RPMI7951 (cell line): ENCODE measurements at places on chromosomes 3 and 15. TPM values are rescaled to one million over a fixed set of nuclear protein-coding genes. Genes with fewer than 3 reads are reported as not detected.

The SCAANT1 gene
- not detected in 2 replicates for total RNA-seq

The CRBN gene
- total RNA-seq: 64.9 and 73.5 TPM in 2 replicates

The TBC1D2B gene
- 13.8 and 14.5 TPM in 2 replicates for total RNA-seq

The SOX14 gene
- total RNA-seq: not detected in 2 replicates

The CFAP100 gene
- total RNA-seq: not detected in 2 replicates

The CGNL1 gene
- total RNA-seq: under 0.01 TPM in 2 replicates

The SH2D7 gene
- not detected in 2 replicates for total RNA-seq

The CLDN1 gene
- total RNA-seq: 0.59 and 1.3 TPM in 2 replicates

The SLC6A6 gene
- total RNA-seq: 58.6 and 59.0 TPM in 2 replicates

DNA sequence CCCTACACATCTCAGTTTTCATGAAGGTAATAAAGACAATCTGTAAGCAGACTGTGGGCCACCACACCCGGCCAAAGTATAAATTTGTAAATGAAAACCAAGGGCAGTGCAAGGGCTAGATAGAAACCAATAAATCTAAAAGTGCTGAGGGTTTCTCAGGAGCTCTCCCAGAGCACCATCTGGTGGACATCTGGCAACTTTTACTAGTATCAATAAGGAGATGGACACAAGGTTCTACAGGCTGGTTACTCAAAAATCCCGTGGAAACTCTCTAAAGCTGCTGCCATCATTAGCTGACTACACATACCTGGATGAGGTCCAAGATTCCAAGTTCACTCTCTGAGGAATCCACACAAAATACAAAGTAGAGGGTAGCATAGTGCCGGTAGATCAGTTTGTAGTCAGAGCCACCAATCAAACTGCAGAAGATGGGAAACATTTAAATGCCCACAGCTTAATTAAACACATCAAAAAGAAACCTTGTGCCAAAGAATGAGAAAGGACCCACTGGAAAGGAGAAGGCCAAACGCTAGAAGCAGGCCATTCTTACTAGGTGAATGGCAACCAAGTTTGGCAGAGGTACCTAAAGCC, 5.5 kb downstream of the AP3S2 start:
- peak; percentile 69 for DNase-seq

GRCh38 chr3:149512073-149512782, 37.7 kb downstream of the TM4SF4 start:
- DNase-seq: peak; percentile 69

- no peak for DNase-seq
Measured at GRCh38 chr3:37137516-37137915, 36.9 kb downstream of the LRRFIP2 start.

GRCh38 chr15:90423801-90424319, 35.8 kb downstream of the IQGAP1 start:
- no peak for DNase-seq

- DNase-seq: no peak
Measured at GRCh38 chr3:152480282-152480953, 211.7 kb downstream of the MBNL1 start.

DNA sequence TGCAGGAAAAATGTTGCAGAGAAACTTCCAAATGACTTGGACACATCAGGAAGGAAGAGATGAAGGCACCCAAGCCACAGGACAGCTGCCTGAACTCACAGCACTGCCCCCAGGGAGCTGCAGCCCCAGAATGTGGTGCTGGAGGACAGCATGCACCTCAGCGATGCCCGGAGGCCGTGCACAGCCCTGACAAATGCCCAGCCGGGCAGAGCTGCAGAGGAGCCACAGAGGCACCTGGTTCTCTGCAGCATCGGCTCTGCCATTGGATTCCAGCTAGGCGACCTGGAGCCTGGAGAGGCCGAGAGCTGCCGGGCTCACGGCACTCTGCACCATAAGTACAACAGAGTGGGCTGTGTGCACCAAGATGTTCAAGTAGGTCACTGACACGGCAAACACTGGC, 97.5 kb downstream of the OCA2 start:
- no peak for DNase-seq

- DNase-seq: no peak
Measured at GRCh38 chr3:120497818-120498217, 47.0 kb upstream of the FSTL1 start.

- no peak for DNase-seq
Measured at GRCh38 chr15:63815211-63815610, 18.5 kb downstream of the HERC1 start.

GRCh38 chr15:72554471-72555425, 80.6 kb downstream of the ARIH1 start:
- peak; percentile 76 for DNase-seq

- DNase-seq: no peak
Measured at GRCh38 chr3:170815340-170815739, 54.7 kb downstream of the RPL22L1 start.

DNA sequence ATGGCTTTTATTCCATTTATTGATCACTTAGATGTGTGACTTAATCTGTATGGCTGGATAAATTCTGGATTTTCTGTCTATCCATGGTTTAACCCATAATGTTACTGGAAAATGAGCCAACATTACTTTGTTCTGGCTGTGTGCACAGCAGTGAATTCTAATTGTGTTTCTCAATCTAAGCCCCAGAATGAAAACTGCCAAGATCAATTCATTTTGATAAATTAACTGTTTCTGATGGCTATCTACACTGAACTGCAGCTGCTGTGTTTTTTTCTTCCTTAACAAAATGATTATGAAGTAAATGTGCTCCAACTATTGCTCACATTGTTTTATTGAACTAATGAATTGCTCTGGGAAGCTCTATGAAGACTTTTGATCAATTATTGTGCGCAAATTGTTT, 35.7 kb upstream of the CPB1 start:
- DNase-seq: no peak
